Stimulated activated naive CD8-positive, alpha-beta T cell treated with anti-CD3 and anti-CD28 coated beads, Interleukin-15, Interleukin-2, amounts not matched to agents 100 U/mL and 50 U/mL, for 24 hours (primary cell): ENCODE measurements at places on chromosomes 11 and 22.
A peak's percentile ranks its signal among the peaks of the same experiment; 100 is the strongest.

GRCh38 chr11:130826572-130826971 lies 89.7 kb downstream of the SNX19 start:
- DNase-seq: no peak

GRCh38 chr22:38118182-38118581 lies 7.7 kb upstream of the BAIAP2L2 start:
- DNase-seq: no peak

- DNase-seq: peak; percentile 86
Observed at GRCh38 chr11:33857933-33858371, 33.9 kb downstream of the LMO2 start.

- DNase-seq: no peak
Observed at GRCh38 chr11:21268036-21268435, 598.6 kb downstream of the NELL1 start.

DNA sequence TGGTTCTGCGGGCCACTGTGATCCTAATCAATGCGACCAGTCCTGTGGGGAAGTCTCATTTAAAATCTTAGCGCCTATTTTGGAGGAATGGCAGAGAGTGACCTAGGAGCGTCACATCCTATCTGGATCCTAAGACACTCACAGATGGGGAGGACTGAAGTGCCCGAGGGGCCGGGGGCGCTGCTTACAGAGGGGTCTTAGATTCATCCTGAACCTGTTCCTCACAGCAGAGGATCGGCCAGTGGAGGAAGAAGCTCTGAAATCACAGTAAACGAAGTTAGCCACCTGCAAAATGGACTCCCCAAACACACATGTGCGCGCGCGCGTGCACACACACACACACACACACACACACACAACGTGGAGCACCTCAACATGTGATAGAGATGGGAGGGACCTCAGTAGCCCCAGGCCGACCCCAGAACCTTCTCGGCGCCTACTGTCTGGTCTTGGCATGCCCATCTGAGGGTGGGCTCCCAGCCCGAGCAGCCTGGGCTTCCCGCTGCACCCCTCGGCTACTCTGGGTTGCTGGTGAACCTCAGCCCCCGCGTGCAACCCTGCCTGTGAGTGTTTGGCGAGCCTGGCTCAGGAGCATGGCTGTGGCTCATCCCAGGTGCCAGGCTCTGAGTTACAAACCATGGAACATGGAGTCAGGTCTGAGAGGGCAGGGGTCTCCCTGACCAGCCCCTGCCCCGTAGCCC lies 613.3 kb downstream of the TBC1D22A start:
- no peak for DNase-seq
